ENCODE measurements at places on chromosomes 7 and 10.

DNA sequence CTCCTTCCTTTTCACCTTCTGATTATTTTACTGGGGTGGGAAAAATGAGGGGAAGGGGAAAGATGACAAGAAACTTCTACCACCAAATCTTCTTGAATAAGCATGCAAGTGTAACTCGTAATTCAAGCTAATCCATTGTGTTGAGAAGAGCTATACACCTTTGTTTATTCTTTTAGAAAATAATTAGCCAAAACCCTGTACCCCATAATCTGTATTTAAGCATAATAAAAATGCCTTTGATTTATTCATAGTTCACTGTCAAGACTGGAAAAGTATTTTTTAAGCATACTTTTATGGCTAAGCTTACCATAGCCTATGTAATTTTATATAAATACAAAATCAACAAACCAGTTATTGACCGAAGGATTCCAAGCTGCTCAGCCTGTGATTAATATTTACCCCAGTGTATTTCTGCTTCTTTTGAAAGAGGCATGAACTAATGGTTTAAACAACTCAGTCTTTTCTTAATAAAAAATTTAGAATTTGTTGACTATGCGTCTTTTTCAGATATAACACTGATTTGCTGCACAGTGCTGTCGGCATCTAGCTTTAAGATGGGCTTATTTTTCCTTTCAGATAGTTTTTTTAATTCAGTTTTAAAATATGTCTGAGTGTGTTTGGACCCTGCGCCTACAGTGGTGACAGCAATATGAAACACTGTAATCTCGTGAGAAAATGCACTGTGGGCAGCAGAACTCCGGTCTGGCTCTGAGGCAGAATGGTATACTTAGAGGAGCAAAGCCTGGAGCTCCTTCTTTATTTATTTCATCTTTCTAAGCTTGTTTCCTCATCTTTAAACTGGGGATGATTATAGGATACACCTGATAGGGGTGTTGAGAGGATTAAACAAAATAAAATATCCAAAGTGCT, 238.8 kb upstream of the LRGUK start:
- DNase-seq = no peak

DNA sequence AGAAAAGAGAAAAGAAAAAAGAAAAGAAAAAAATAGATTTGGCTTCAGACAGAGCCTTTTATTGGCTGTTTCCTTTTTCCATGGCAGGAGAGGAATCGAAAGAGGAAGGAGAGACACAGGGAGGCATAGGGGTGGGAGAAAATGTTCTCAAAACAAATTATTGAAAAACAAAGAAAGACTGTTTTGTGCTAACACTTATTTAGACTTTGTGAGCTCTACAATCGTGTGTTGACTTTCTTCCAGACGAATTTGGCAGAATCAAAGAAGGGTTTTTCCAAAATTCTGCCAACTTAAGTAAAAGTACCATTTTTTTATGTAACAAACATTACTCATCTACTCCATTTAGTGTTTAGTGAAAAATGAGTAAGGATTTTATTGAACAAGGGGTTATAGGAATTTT, 982.2 kb downstream of the REEP3 start:
- DNase-seq = no peak

DNA sequence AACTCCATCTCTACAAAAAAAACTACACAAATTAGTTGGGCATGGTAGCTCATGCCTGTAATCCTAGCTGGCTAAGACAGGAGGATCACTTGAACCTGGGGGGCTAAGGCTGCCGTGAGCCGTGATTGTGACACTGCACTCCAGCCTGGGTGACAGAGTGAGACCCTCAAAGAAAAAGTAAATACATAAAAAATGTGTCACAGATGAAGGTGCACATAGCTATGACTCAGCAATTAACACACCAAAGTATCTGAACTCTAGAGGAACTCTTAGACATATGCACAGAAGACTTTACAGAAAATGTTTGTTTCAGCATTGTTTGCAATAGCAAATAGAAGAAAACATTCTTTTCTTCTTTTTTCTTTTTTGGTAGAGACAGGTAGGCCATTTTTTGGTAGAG, 8.3 kb downstream of the C10orf62 start:
- DNase-seq = no peak

DNA sequence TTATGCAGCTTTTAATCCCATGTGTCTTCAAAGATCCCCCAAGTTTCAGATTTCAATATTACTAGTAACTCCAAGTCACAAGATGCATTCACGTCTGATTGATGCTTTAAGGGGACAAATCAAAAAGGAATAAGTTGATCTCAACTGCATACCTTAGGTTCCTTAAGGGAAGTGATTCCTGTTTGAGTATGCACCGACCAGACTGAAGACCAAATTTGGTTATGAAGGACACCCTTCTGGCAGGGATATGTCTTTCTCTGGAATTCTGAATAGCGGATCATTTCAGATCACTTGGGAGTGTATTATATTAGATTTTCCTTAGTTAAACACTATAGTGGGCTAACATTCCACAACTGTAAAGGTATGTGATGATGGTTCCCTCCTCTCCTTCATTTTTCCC, 4.3 kb downstream of the KIF5B start:
- no peak for DNase-seq

- no peak for DNase-seq
Observed at GRCh38 chr10:122637376-122637775, 62.3 kb downstream of the C10orf120 start.

DNA sequence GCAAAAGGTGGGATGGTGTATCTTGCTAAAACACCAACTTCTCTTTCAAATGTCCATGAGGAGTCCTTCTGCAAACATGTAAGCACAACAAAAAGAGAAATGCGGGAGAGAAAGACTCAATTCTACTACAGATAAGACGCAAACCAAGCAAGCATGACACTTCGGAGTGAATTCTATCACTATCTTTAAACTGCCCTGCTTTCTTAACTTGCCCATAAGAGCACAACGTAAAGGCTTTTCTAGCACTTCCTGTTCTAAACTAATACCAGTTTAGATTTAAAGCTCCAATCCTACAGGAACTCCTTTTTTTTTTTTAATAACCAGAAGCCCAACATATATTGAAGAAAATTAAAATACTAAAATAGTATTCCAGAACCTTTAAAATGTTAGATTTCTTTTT, 8.4 kb downstream of the RHEB start:
- DNase-seq = no peak

- no peak for DNase-seq
Observed at GRCh38 chr10:62302760-62303159, 34.1 kb upstream of the RTKN2 start.

GRCh38 chr7:151637781-151638261, 118.1 kb upstream of the RHEB start:
- no peak for DNase-seq
